Stimulated activated CD4-positive, alpha-beta T cell treated with anti-CD3 and anti-CD28 coated beads, Interleukin-15, amount 100 ng/mL, for 1 hour (primary cell): ENCODE measurements at places on chromosomes 7 and 10.

- no peak for DNase-seq
Observed at GRCh38 chr7:12728192-12728538, 40.7 kb downstream of the ARL4A start.

GRCh38 chr7:140607441-140607989, 33.1 kb downstream of the DENND2A start:
- DNase-seq: no peak

DNA sequence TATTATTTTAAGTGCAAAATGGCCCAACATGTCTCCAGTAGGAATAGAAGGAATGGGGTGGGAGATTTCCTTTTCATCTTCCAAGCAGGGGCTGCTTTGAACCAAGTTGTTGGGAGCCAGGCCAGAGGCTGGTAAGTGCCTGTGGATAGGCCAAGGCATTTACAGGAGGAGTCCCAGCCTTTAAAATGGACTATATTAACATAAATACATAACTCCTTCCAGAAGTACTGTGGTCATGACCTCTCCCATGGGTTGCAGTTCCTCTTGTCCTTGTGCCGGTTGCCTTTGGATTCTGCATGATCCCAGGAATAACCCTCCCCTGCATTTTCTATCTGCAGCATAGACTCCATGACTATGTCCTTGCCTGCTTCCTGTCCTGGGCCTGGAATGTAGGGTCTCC, 95.8 kb downstream of the SEC23IP start:
- DNase-seq: no peak

- no peak for DNase-seq
Observed at GRCh38 chr7:108129018-108129965, 869 bp downstream of the LAMB4 start.

GRCh38 chr7:5797716-5798115, 16.3 kb upstream of the RNF216 start:
- DNase-seq: no peak

- DNase-seq: no peak
Observed at GRCh38 chr7:129742256-129742655, 130.7 kb downstream of the NRF1 start.
